Effector memory CD8-positive, alpha-beta T cell (primary cell): ENCODE measurements at places on chromosomes 11 and 22.

DNA sequence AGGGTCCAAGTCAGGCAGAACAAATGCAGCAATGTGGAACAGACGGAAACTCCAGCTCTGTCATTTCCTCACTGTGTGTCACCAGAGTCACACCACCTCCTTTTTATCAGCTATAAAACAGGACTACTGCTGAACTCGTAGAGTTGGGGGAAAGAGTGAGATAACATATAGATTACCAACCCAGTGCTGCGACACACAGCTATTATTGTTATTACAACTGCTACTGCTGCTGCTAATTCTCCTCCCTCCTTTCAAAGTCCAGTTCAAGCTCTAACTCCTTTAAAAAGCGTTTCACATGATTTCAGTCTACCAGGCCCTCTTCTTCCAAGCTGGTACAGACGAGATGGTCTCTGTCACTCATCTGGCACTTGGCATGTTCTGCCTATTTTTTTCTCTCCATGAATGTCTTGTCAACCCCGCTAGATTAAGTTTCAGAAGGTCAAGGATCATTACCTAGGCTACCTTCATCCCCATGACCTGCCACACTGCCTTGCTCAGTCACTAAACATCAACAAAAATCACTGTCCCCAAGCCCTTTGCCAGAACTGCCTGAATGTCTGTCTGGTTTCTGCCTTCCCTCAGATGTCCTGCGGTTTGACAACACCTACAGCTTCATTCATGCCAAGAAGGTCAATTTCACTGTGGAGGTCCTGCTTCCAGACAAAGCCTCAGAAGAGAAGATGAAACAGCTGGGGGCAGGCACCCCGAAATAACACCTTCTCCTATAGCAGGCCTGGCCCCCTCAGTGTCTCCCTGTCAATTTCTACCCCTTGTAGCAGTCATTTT is 3.7 kb upstream of the MTFP1 start:
- no peak for DNase-seq

- no peak for DNase-seq
Observed at GRCh38 chr11:88179141-88179540, 3.9 kb upstream of the RAB38 start.

DNA sequence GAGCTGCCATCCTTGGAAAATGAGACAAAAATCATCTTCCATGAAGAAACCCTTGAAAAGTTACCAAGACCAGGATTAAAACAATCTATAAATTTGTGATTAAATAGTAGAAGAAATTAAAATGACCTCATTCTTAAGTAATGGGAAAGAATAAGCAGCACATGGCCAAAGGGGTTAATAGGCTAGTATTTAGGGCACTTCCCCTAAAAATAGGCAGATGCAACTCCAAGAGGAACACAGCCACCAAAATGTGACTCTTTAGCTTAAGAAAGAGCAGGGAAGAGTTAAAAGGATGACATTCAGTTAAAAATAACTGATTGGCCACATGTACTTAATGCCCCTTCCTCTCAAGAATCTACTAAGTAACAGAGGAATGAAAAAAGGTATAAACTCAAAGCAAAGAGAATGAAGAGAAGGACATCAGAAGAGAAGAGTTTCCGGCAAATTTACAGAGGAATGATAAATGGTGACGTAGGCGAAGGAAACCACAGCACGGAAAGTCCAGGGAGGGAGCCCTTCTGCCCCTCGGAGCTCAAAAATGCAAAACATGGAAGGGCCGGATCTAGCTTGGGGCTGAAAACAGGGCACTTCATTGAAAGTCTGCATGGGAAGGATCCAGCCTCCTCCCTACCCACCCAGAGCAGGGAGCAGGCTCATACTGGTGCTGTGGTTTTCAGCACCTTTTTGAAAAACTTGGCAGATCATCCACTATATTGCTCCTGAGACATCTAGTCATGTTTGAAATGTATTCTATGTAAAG is 17.8 kb downstream of the SCUBE2 start:
- no peak for DNase-seq

DNA sequence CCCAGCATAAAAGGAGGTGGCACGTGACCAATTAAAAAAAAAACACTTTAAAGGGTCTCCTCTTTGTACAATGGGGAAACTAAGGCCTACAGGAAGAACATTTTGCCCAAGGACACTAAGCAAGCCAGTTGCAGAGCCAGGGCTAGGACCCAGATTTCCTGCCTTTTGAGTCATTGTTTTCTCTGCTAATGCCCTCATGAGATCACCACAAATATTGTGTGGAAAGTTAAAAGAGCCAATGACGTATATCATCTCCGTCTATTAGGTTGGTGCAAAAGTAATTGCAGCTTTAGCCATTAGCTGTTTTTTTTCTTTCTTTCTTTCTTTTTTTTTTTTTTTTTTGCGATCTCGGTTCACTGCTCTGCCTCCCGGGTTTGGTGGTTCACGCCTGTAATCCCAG is 24.1 kb upstream of the LRRC32 start:
- no peak for DNase-seq

- no peak for DNase-seq
Observed at GRCh38 chr11:108218455-108218854, 4.0 kb downstream of the NPAT start.

DNA sequence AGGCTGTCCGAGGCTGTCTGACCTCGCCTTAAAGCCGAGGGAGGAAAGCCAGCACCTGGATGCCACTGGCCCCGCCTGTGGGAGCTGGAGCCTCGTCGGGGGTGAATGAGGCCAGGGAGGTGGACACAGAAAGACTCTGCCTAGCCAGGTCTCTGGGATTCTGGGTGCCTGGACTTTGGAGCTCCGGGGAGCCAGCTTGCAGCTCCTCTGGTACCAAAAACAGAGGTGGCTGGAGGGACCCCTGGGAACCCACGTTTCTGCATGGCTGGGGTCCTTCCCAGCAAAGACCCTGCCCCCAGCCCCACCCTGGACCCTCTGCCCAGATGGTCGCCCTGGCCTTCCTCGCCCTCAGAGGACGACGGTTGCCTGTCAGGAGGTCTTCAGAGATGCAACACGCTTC is 239.7 kb downstream of the BRD1 start:
- DNase-seq, result no peak

DNA sequence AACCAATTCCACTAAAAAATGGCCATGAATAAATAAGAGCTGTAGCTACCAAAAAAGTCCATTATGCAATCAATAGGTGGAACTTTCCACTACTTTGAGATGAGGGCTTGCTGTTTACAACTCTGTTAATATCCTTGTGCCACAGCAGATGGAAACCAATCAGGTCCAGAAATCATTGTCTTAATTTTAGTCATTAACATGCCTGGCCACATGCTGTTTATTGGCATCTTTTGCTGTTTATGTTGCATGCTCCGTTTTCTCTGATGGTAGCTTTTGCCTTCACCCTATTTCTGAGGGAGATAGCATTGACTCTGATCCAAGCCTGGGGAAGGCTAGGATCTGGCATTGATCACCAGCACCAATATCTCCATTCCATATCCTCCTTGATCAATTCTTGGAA is 192.9 kb upstream of the SEZ6L start:
- DNase-seq, result no peak

- no peak for DNase-seq
Observed at GRCh38 chr22:48434156-48434867, 1393.4 kb downstream of the BRD1 start.

DNA sequence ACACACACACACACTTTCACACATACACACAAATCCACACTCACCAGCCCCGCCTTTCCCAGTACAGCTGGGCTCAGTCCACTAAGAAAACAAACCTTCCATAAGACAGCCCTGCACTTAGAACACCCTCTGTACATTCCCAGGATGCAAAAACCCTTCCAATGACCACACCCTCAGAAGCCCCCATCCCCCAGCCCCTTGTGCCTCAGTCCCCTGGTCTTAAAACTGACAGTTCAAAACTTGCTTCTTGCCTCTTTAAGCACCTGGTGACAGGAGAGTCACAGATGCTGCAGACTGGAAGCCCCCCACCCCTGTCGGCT is 23.0 kb downstream of the APLNR start:
- DNase-seq, result no peak

DNA sequence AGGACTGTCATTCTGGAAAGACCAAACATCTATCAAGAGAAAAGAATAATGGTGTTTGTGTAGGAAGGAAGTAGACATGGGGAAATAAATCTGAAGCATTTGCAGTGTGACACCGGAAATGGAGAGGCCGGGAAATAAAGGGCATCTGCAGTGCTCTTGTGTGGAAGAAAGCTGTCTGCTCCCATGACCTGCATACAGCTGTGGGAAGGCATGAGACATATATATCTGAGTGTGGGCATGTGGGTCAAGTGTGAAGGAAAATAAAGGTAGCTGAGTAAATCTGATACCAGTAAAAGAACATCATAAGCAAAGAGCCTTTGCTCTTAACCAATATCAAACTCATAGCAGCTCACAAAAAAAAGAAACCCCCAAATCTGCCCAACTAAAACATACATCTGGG is 72.1 kb upstream of the OR5AK2 start:
- no peak for DNase-seq

DNA sequence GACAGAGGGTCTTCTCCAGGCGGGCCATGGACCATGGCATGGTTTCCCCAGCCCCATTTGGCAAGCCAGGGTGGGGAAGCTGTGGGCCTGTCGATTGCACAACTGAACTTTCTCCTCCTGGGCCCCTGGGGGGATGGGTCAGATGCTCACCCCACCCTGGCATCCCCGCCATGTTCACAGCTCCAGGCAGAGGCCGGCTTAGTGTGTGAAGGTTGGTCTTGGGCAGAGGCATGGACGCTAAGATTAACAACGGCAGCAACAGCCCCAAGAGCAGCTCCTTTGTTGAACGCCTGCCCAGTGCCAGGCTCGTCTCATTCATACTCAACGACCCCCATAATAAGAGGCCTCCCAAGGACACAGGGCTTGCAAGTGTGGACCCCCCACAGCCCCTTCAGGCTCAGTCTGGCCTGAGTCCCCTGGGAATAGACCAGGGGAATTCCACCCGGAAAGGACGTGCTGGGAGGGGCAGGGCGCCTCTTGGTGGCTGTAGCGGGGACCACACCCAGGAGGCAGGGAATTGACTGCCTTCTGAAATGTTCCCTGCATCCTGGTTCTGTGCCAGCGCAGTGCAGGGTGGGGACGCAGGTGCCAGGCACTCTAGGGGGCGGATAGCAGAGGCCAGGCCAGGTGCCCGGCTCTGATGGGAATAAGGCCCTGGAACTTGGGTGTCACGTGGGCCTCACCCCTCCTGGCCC is 8.3 kb downstream of the TSPO start:
- no peak for DNase-seq

DNA sequence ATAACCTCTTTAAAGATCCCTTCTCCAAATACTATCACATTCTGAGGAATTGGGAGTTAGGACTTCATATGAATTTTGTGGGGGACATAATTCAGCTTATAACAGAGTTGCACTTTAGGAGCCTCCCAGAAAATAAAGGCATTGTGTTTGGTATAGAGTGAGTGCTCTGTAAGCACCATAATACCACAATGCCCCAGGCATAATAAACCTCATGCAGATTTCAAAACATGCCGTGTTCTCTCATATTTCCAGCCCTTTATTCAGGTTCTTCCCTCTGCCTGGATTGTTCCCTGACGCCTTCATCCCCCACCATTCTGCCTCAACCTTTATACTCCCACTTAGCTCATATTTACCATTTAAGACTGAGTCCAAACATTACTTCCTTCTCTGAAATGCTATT is 398.8 kb upstream of the FAT3 start:
- DNase-seq, result no peak

DNA sequence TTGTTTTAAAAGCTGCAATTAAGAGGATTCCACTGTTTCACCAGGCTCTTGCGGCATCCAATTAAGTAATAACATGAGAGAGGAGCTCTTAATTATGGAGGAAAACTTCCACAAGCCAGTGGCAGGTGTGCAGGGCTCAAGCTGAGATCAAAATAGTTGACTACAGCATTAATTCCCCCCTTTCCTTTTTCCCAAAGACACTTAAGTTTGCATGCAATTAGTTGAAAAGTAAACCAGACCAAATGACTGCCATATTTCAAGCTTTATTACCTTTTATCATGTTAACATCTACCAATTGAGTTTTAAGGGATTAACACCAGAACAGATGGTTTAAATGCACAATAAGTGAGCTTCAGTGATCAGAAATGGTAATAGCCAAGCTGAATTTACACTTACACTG is 32.1 kb downstream of the FAM168A start:
- no peak for DNase-seq

DNA sequence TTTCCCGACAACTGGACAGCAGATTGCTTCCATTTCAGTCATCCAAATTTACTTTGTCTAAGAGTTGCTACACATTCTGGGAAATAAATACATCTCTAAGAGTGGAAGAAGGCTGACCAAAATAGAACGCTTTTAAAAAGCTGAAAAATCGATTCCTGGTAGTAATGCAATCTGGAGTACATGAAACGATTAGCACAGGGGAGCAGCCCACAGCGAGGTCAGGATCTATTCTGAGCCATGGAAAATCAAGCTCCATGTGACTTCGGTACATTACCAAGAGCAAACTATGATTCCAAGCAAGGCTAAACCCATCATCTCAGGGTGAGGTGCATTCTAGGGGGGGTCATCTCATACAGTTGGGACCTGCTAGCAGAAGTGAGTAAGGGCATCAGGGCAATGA is 249.3 kb downstream of the BLID start:
- DNase-seq, result no peak

DNA sequence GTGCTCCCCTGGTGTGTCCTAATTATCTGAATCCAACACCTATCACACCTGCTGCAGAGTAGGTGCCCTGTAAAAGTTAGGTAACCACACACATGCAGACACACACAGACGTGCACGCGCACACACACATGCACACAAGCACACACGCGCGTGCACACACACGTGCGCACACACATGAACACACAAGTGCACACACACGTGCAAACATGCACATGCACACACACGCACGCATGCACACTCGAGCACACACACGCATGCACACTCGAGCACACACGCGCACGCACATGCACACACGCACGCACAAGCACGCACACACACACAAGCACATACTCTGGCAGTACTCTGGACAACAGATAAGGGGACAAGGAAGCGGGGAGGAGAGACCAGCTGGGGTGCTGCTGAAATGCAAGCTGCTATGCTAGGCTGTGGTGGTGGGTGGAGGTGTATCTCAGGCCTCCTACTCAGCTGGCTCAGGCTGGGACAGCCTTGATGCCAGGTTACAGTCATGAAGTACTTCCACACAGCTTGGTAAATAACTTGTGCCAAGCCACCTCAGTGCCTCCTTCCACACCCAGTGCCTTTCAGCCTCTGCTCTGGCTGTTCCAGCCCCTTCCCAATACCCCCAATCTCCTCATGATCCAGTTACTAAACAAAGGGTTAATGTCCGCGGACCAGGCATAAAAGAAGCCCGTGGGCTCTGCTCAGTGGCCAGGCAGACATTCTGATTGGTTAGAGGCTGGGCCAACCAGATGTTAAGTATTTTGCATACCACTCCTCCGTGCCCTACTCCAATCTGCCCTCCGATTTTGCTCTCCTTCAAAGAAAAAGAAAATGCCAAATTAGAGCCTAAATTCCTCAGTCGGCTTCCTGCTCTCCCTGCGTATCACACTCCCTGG is 374.1 kb downstream of the TENM4 start:
- no peak for DNase-seq

GRCh38 chr11:33015621-33016551 is at the start of gene DEPDC7:
Gene DEPDC7, plus strand, starts transcription at chr11:33015878. Its CDS starts 78 bp downstream, at chr11:33015956.
- peak; percentile 66 for DNase-seq

- DNase-seq, result no peak
Observed at GRCh38 chr22:26143806-26144325, 25.4 kb upstream of the SEZ6L start.
